ENCODE measurements at places on chromosomes 3 and 15.

GRCh38 chr3:118907909-118908308 lies 126.7 kb downstream of the IGSF11 start:
- DNase-seq, result no peak

GRCh38 chr15:58641660-58642059 lies 107.8 kb downstream of the ADAM10 start:
- no peak for DNase-seq

DNA sequence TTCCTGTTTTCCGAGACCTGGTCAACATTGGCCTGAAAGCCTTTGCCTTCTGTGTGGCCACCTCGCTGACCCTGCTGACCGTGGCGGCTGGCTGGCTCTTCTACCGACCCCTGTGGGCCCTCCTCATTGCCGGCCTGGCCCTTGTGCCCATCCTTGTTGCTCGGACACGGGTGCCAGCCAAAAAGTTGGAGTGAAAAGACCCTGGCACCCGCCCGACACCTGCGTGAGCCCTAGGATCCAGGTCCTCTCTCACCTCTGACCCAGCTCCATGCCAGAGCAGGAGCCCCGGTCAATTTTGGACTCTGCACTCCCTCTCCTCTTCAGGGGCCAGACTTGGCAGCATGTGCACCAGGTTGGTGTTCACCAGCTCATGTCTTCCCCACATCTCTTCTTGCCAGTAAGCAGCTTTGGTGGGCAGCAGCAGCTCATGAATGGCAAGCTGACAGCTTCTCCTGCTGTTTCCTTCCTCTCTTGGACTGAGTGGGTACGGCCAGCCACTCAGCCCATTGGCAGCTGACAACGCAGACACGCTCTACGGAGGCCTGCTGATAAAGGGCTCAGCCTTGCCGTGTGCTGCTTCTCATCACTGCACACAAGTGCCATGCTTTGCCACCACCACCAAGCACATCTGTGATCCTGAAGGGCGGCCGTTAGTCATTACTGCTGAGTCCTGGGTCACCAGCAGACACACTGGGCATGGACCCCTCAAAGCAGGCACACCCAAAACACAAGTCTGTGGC lies 16.9 kb downstream of the TMEM43 start:
- no peak for DNase-seq

DNA sequence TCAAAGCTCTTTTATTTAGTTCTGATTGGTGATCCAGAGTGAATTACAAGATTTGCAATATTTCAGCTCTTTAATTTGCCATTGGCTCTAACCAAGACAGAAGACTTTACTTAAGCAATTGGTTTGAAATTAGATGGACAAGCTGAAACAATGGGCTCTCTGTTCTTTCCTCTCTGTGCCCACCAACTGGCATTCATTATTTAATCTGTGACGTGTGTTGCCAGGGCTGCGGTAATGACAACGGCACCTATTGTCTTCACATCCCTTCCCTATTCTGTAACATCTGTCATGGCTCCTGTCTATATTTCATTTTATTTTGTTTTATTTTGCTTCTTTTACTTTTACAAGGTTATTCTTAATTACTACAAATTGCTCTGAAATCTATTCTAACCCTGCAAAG lies 33.9 kb downstream of the PLD1 start:
- no peak for DNase-seq

GRCh38 chr3:196008387-196008786 lies 73.5 kb downstream of the TFRC start:
- no peak for DNase-seq

All from stimulated activated CD8-positive, alpha-beta memory T cell treated with anti-CD3 and anti-CD28 coated beads, Interleukin-7, amount 100 ng/mL, for 1 hour (primary cell).